ENCODE measurements at places on chromosomes 16 and 17.

- no peak for DNase-seq
These were observed 1.1 kb upstream of the ZNF200 start for GRCh38 chr16:3235856-3236669.

- DNase-seq = no peak
These were observed 15.5 kb upstream of the TLCD3B start for GRCh38 chr16:30046588-30046987.

GRCh38 chr17:39946551-39947330 lies 16.1 kb upstream of the GSDMA start:
- no peak for DNase-seq

DNA sequence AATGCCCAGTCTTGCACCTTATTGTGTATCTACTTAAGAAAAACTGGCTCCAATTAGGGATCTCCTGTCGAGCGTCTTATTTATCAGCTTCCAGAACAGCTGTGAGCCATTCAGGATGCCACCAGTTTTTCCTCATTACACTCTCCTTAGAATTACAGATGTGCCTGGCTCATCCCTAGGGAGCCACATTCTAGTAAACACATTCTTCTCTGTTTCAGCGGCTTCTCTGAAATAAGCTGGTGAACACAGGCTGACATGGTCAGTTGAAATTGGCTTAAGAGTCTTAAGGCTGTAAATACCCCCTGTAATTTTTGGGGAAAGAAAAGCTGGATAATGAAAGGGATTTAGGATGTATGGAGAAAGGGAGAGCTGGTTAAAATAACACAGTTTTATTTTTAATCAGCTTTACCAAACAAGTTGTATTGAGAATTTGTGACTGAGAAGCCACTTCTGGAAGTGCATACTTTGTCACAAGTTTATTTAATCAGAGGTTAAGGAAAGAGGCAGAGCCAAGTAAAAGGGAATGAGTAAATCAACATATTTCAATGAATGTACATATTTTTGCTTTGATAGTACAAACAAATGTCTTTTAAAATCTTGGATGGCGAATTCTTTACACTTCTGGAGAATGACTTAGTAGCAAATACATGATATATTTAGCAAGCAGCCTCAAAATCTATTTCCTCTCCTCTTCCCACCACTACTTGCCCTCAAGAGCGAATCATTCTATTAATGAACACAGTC lies 562.0 kb upstream of the GOT2 start:
- no peak for DNase-seq

- DNase-seq = no peak
These were observed 67.4 kb downstream of the CDH11 start for GRCh38 chr16:65054457-65054856.

- no peak for DNase-seq
These were observed 55.9 kb upstream of the PLCG2 start for GRCh38 chr16:81723098-81723723.

- no peak for DNase-seq
These were observed 10.8 kb upstream of the RIPOR1 start for GRCh38 chr16:67517661-67518423.

- no peak for DNase-seq
These were observed 26.4 kb upstream of the TAOK1 start for GRCh38 chr17:29363716-29364115.

DNA sequence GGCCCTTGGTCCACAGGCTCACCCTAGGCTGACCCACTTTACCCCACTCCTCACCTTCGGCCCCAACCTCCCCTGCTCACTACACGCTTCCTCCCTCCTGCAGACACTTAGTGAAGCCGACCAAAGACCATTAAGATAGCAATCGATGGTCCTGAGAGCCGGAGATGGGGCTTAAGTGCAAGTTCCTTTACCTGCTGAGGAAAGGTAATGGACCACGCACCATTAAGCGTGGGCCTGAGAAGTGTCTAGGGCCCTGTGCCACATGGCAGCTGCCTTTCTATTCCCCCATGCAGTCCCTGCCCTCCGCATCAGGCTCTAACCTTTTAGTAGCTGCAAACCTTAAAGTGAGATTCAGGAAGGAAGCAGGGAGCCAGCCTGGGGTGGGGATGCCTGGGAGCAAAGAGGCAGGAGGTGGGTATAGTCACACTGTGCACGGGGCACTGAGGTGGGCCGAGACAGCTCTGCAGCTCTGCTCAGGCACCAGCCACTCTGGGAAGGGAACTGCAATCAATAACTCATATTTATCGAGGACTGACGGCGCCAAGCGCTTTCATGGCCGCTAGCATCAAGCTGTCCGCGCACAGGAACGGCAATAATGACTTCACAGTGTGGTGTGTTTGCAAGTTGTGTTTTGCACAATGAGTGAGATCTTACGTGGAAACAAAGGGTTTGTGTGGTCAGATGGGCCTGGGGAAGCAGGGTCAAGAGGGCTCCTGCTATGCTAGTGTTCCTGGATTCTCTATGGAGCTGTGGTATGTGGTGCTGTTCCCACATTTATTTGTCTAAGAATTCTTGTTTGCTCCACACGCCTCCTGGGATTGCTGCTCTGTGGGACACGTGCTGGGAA lies 84.9 kb upstream of the CDC42EP4 start:
- DNase-seq = no peak

- no peak for DNase-seq
These were observed 31.2 kb downstream of the CDK5R1 start for GRCh38 chr17:32517982-32518381.

GRCh38 chr16:592518-593306 lies 2.8 kb downstream of the RAB40C start:
- DNase-seq = no peak

DNA sequence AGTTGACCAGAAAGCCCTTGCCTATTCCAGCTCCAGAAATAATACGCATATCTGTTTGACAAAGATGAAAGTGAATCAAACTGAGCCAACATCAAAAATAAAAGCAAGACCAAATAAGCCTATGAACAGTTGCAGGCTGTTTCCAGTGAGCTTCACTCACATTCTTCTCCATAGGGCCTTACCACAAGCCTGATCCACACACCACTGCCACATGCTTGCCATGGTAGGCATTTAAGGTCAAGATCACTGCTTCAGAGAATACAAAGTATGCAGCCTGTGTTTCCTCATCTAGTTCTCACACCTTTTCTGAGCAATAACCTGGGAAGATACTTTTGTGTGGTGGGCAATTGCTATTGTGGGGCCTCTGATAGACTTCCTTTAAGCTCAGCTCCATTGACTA lies 1060.2 kb downstream of the CDH11 start:
- DNase-seq = no peak

- no peak for DNase-seq
These were observed 782.7 kb downstream of the CDH11 start for GRCh38 chr16:64339052-64339770.

GRCh38 chr17:8916466-8916865 lies 49.0 kb upstream of the PIK3R6 start:
- DNase-seq = no peak

DNA sequence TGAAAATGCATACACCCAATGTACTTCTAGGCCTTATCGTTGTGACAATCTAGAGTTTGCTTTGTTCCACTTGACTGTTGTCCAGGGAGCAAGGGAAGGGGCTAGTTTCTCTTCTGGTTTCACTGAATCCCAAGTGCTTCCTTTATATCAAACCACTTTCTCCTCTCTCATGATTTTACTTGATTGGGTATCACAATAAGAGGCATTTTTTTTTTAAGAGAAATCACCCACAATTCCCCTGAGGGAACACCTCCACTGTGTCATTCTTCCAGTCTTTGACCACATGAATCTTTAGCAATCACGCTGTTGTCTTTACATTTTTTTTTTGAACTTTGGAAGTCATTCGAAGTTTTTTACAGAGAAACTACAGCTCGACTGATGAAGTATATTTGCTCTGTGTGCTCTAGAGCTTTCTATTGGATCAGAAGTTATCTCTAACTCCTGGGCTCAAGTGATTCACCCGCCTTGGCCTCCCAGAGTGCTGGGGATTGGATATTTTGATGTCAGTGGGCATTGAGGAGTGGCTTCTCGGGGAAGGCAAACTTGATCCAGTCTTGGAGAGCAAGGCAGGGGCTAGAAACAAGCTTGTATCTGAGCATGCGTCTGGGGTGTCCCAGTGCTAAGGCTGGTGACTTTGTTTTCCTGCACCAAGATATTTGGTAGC lies 3.0 kb downstream of the CDH1 start:
- DNase-seq = no peak

GRCh38 chr17:77473615-77474226 lies 333.0 kb downstream of the SEC14L1 start:
- no peak for DNase-seq

GRCh38 chr17:29555840-29556239 lies 11.0 kb downstream of the ABHD15 start:
- no peak for DNase-seq

GRCh38 chr16:11215935-11216556 lies 40.0 kb downstream of the SOCS1 start:
- no peak for DNase-seq

- no peak for DNase-seq
These were observed 12.5 kb downstream of the SLC7A5 start for GRCh38 chr16:87856791-87857228.

- no peak for DNase-seq
These were observed 17.8 kb upstream of the KIF19 start for GRCh38 chr17:74307984-74308773.

- no peak for DNase-seq
These were observed 1.3 kb downstream of the TRAF7 start for GRCh38 chr16:2156849-2157224.

GRCh38 chr16:11949527-11949926 lies 7.7 kb upstream of the NPIPB2 start:
- DNase-seq = no peak

GRCh38 chr17:40097931-40098845 lies 2.2 kb downstream of the NR1D1 start:
- no peak for DNase-seq

DNA sequence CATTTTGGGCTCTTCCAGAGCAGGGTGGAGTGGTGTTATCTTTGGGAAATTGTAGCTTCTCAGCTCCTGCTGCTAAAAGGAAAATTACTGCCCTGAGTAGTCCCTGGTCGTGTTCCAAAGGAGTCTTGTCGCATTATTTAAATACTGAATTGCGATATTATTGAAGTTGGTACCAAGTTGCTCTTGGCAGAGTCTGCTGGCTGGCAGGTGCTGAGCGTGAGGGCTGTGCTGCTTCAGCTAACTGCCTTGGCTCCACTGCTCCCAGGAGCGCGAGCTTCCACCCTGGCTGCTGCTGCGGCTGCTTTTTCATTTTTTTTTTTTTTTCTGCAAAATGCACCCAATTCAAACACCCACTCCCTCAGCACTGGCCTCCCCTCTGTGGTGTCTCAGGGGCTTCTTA lies 289.8 kb downstream of the MAF start:
- DNase-seq = no peak

DNA sequence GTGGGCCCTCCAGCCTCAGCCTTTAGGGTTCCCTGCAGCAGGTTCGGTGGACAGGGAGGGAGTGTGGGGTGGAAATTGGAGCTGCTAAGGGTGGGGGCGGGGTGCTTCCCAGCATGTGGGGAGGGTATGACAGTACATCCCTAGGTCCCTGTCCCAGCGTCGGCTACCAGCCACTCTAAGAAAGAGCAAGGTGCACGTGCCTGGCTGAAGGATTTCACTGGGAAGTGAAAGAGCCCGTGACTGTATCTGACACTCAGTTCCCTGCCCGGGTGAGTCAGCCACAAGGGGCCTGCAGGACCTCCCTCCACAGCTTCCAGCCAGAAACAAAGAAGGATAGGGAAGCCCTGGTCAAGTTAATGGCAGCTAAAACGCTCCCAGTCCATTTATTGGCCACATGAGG lies 4.1 kb downstream of the SNRNP25 start:
- no peak for DNase-seq

- DNase-seq = no peak
These were observed 1.0 kb downstream of the VEZF1 start for GRCh38 chr17:57986841-57987580.

GRCh38 chr16:68470461-68471150 lies 22.3 kb upstream of the SMPD3 start:
- no peak for DNase-seq

GRCh38 chr16:78490431-78490830 lies 391.0 kb downstream of the WWOX start:
- DNase-seq = no peak

GRCh38 chr16:85132456-85133289 lies 20.4 kb upstream of the CIBAR2 start:
- no peak for DNase-seq

GRCh38 chr16:29665294-29666077 lies 2.4 kb downstream of the SPN start:
- DNase-seq = no peak

- DNase-seq = no peak
These were observed 187.2 kb upstream of the CHMP6 start for GRCh38 chr17:80804466-80804865.

- DNase-seq = no peak
These were observed 4.5 kb downstream of the PRKCB start for GRCh38 chr16:23840310-23840709.

- no peak for DNase-seq
These were observed 16.4 kb downstream of the GJD3 start for GRCh38 chr17:40348136-40348504.

DNA sequence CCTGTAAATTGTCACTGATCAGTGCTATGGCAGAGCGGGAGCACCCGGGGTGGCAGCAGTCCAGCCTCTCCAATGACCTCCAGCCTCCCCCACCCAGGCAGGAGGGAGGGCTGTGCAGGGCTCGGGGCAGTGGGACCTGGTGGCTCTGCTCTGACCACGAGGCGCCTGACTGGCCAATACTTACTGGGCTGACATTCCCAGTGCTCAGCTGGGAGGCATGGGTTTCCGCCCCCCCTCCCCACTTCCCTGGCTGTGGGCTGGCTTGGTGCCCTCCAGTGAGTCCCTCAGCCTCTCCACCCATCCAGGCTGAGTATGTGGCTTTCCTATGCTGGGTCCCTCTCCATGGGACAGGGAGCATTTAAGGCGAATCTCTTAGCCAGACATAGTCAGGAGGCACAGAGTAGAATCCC lies 2.7 kb downstream of the SOCS3 start:
- no peak for DNase-seq

GRCh38 chr16:13419589-13419988 lies 500.4 kb upstream of the ERCC4 start:
- no peak for DNase-seq

DNA sequence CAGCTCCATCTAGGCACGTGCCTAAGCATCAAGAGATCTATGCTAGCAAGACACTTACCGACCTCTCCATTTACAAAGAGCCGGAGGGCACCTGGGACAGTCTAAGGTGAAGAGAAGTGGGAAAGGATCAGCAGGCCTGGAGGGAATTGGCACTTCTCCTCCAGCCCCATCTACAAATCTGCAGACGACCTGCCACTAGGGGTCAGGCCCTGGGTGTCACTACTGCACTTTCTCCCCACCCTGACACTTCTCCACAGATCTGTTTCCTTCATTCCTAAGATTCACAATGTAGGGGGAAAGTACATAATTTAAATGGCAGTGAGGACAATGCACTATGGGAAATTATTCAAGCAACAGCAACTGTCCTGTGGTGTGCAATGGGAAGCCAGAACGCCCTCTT lies 8.1 kb downstream of the MKS1 start:
- DNase-seq = no peak

GRCh38 chr16:29256501-29256981 lies 150.0 kb downstream of the NPIPB11 start:
- no peak for DNase-seq
